ENCODE measurements at places on chromosomes 1 and 21.

DNA sequence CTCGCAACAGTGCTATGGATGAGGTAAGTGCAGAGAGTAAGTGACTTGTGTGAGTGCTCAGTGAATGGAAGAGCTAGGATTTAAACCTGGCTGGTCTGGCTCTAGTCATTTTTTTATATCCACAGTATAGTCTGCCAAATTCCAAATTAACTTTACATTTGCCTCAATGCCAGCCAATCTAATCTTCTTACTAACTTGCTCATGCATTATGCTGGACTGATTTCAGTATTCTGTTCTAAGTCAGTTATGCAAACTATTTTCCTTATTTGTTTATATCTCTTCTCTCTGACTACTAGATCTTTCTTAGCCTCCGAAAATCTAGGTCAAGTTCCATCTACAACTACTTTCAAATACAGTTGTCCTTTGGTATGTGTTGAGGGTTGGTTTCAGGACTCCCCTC, 133.3 kb downstream of the XPR1 start:
- no peak for DNase-seq

DNA sequence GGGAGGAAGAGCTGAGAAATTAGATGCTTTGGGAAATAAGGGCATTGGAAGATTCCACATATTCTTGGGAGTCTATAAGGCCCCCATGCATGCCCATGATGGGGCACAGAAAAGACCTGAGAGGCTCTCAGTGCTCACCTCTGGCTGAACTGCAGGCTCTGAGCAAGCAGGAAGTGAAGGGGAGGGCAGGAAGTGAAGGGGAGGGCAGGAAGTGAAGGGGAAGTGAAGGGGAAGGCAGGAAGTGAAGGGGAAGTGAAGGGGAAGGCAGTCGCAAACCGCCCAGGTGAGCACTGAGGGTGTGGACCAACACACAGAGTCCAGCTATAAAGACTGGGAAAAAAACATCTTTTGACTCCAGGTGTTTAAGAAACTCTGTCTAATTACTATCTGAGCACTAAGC, 3.5 kb downstream of the KRTAP10-9 start:
- no peak for DNase-seq

GRCh38 chr1:8155528-8156186, 129.5 kb upstream of the ERRFI1 start:
- no peak for DNase-seq

DNA sequence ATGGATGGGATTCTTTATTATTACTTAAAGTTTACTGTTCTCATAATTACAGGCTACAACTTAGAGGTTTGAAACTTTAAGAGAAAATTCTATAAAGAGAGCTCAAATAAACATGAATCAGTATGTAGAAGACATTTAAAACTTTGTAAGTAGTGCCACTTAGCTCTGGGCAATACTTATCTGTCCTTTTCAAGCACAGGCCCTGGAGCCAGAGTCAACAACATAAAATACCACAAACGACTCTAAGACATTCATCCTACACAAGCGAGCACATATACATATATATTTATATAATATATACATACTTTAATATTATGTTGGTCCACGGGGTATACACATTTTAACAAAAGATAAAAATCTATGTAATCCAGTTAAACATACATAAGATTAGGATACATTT, 24.1 kb upstream of the TTC39A start:
- DNase-seq: no peak

DNA sequence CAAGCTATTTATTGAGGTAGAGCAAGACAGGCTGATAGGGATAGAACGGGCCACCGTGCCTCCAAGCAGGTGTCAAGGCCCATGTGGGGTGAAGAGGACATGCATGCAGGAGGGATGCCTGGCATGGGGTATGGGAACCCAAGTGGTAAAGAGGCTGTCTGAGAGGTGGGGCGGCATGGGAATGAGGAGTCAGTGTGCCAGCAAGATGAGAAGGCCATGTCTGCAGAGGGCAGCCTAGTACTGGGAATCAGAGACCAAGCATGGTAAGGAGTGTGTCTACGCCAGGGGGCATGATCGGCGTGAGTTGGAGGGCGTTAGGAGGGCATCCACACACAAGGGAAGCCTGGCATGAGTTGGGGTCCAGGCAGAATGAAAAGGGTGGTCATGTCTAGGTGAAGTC, 303.7 kb upstream of the PLD5 start:
- no peak for DNase-seq

Data from NCI-H345 (cell line).